Iris pigment epithelial cell (primary cell): ENCODE measurements at places on chromosomes 7 and 10.
A peak's percentile ranks its signal among the peaks of the same experiment; 100 is the strongest.

DNA sequence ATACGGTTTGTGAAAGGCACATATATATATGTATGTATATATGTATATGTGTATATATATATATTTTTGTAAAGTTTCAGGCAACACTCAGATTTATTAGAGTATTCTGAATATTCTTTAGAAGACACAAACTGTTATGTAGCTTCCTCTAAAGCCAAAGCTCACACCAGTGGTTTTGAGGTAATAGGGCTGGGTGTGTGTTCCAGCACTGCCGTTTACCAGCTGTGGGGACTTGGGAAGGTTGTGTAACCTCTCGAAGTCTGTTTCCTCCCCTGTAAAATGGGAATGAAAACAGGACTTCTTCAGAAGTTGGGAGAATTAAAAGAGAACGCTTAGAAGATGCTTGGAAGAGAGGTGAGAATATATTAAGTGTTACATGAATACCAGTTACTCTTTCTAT is 94.8 kb downstream of the PRPF18 start:
- DNase-seq, result no peak

- DNase-seq, result no peak
Observed at GRCh38 chr10:28711776-28712175, 34.5 kb downstream of the BAMBI start.

- DNase-seq, result no peak
Observed at GRCh38 chr7:106740806-106741205, 79.8 kb upstream of the CCDC71L start.

GRCh38 chr10:98029149-98030092 is 1.0 kb downstream of the CRTAC1 start:
- no peak for DNase-seq

- DNase-seq, result peak; percentile 90
Observed at GRCh38 chr7:1192171-1192676, 32.2 kb upstream of the ZFAND2A start.

DNA sequence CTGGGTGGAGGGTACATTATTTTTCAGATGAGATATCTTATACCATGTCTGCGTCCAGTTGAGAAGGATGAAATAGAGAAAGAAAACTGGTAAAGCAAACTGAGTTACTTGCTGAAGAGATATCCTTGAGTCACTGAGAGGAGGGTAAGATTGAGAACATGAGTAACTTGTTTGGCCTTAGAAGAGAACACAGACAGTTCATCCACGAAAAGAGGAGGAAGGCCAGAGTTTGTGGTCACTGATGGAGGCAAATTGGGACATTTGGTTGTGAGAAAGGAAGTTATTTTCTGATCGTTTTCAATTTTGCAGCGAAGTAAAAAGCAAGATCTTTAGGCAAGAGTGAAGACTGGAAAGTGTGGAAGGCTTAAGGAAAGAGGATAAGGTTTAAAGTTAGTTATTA is 15.6 kb downstream of the MBL2 start:
- no peak for DNase-seq

DNA sequence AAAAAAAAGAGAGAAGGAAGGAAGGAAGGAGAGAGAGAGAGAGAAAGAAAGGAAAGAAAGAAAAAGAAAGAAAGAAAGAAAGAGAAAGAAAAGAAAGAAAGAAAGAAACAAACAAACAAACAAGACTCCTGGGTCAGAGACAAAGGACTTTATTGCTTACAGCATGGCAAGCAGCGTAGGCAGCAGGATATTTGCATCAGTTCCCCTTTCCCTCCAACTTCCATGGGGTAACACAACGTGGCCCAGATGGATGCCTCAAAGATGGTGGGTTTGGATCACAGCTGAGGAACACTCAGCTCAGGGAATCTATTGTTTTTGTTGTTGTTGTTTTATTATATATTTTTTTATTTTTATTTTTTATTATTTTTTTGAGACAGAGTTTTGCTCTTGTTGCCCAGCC is 128.5 kb upstream of the VKORC1L1 start:
- no peak for DNase-seq

GRCh38 chr10:80260295-80261243 is 28.9 kb downstream of the MAT1A start:
- no peak for DNase-seq

GRCh38 chr7:37215290-37215923 is 233.3 kb downstream of the ELMO1 start:
- DNase-seq, result no peak

- DNase-seq, result no peak
Observed at GRCh38 chr10:94155722-94156271, 162.1 kb downstream of the PLCE1 start.

- peak; percentile 69 for DNase-seq
Observed at GRCh38 chr7:69598081-69598486, at the start of gene AUTS2. TSS of gene AUTS2 (plus strand) at chr7:69598475. CDS start at chr7:69599654, 1,179 bp downstream.

GRCh38 chr7:98229441-98229840 is 18.2 kb downstream of the BHLHA15 start:
- no peak for DNase-seq

- peak; percentile 16 for DNase-seq
Observed at GRCh38 chr10:12644380-12645144, 295.2 kb downstream of the CAMK1D start.

DNA sequence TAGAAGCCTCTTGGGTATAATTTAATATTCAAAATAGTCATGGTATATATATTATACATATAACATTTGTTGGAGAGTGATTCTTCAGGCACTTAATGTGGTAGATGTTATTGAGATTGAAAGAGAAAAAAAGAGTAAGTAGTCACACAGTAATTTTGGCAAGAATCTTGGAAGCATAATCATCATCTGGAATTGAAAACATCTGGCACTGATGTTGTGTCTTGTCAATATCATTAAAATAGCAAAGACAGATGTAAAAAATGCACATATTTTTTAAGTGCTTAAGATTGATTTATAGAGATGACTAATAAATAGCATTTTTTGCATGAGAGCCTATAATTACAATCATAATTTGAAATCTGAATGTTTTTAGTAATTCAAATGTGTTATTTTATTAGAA is 9.5 kb downstream of the SEMA3D start:
- no peak for DNase-seq

DNA sequence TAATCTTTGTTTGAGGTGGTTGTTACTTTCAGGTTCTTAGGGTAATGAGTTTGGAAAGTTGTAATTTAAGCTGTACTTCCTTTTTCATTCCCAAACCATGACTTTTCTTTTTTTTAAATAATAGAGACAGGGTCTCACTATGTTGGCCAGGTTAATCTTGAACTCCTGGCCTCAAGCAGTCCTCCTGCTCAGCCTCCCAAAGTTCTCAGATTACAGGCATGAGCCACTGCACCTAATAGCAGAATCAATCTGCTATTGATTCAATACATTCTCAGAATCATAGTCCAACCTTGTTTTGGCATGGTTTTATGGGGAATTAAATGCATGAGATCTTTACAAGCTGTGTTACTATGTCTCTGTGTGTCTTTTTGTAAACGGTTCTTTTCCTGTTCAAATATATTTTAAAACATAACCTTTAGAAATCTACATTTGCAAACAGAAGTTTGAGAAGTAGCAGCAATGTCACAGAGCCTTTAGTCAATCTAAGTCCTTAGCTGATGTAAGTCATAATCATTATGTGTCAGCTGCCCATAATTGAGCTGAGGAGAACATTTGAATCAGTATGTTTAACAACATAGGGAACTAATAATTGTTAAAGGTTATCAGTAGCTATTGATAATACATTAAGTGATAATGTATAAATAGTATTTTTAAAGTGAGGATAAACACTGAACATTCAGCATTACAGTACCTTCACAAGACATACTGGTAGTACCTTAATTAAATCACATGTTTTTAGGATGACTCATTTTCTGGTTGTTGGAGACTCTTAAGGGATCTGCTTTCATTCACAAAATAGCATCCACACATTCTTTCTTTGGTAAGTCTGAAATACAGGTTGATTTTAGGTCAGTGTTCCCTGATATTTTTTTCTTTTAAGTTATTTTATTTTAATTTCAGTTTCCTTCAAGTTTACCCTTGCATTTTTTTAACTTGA is 8.8 kb downstream of the INPP5F start:
- DNase-seq, result peak; percentile 64

DNA sequence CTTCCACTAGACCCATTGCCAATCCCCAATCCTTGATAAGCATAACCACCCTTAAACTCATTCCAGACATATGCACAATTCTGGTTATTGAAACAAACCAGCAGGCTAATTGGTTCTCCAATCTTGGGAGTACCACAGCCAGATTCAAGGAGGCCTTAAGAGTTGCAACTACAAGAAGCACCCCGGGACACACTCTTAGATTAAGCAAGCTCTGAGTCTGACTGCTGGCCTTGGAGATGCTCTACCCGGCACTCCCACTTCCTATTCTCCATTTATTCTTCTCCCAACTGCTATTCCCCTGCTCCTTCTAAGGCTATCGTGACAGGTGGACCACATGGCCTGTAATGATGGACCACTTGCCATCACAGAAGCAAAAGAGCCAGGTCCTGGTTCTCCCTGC is 40.3 kb downstream of the CYTH3 start:
- DNase-seq, result no peak

- no peak for DNase-seq
Observed at GRCh38 chr7:48617993-48618392, 306.4 kb upstream of the CDC14C start.

DNA sequence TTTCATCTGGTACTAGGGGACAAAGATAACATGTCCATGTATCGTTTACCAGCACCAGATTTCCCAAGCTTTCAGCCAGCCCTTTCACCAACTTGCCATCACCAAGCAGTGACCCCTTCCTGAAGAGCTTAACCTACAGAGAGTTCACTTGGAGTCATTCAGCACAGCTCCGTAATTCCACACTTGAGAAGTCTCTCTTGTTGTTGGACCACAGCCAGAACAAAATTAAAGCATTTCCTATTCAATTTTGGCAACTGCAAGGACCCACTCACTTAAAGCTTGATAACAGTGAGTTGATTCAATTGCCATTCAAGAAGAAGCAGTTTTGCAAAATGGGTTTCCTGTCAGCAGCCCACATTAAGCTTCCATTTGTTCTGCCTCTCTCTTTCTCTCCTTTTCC is 88.5 kb upstream of the LRRTM3 start:
- DNase-seq, result peak; percentile 70

DNA sequence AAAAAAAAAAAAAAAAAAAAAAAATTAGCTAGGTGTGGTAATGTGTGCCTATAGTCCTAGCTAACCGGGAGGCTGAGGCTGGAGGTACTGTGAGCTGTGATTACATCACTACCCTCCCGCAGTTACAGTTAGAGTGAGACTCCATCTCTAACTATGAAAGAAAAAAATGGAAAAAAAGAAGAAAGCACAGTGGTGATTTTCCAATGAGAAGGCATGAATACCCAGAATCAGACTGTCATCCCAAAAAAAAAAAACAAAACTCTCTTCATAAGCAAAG is 269.9 kb upstream of the MKLN1 start:
- DNase-seq, result no peak

- no peak for DNase-seq
Observed at GRCh38 chr10:77715088-77715487, 77.5 kb upstream of the KCNMA1 start.

GRCh38 chr7:99562114-99562784 is 3.8 kb downstream of the ZNF655 start:
- DNase-seq, result no peak

GRCh38 chr10:63161592-63161991 is 28.5 kb downstream of the NRBF2 start:
- DNase-seq, result no peak

DNA sequence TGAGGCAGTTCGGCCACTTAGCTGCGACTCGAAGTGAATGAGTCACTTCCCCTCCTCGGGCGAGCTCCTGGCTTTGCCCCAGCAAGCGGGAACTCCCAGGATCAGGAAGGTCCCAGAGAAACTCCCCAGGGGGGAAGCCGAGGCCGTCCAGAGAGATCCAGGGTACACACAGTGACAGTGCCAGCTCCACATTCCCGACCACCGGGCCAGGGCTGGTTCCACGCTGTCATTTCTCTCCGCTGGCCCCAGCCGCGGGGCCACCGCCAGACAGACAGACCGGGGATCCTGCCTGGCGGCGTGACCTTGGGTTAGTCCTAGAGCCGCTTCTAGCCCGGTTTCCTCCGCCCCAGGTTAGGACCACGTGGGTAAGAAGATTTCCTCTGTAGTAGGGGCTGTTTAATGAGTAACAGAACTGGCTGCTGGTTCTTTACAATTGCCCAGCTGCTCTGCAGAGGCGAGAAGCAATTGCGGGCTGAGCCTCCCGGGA is 463 bp upstream of the UPP1 start:
- peak; percentile 97 for DNase-seq

GRCh38 chr7:137342265-137342664 is 1.3 kb downstream of the PTN start:
- DNase-seq, result no peak

- DNase-seq, result no peak
Observed at GRCh38 chr7:37944737-37945054, 24.3 kb downstream of the EPDR1 start.

- DNase-seq, result no peak
Observed at GRCh38 chr7:47908720-47909119, 39.5 kb downstream of the PKD1L1 start.

DNA sequence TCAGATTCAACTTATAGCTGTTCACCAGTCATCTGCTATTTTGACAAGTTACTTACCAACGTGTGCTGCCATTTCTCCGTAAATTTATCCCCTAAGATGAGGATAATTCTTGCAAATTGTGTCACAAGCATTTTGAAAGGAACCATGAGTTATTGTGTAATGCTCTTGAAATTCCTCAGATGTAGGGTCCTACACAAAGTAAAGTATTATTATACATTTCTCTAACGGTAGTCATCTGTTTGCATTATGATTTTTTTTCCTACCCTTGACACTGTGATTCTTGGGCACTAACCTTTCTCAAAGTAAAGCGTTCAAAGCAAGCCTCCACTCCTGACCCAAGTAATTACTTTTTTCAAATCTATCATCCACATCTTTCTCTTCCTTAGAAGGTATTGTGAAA is 8.1 kb downstream of the HERC4 start:
- peak; percentile 56 for DNase-seq

DNA sequence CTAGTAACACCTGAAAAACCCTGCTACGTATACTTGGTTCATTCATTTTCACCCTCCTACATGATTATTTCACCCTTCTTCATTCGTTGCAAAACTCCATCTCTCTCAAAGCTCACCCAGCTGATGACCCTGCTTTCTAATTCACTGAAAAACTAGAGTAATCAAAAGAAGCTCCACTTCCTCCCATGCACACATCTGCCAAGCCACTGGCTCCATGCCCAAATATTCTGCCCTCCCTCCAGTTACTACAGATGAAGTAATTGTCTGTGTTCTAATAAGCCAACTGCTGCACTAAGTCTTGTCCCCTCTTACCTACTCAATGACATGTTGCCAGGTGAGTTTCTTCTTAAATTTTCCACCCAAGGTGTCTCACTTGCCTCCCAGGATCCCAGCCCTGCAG is 96.9 kb upstream of the CCDC71L start:
- DNase-seq, result peak; percentile 65

- DNase-seq, result peak; percentile 24
Observed at GRCh38 chr7:155597753-155598140, 46.7 kb upstream of the RBM33 start.

GRCh38 chr7:150897502-150898474 is 45.5 kb downstream of the AOC1 start:
- no peak for DNase-seq
